Caco-2 (cell line): ENCODE measurements at places on chromosomes 2 and 18. TPM values are rescaled to one million over a fixed set of nuclear protein-coding genes. Genes with fewer than 3 reads are reported as not detected.

Gene ACKR3
- total RNA-seq = 3.2 and 3.9 TPM in 2 replicates

Gene FAM228A
- total RNA-seq = not detected in 2 replicates

Gene ASXL3
- 1.2 and 1.6 TPM in 2 replicates for total RNA-seq

Gene ST3GAL5
- total RNA-seq = 3.4 and 4.1 TPM in 2 replicates

Gene RESP18
- total RNA-seq = not detected in 2 replicates

Gene IL1B
- total RNA-seq = 0.18 TPM in 1 of 2 replicates, not detected in the other

Gene DNAH6
- total RNA-seq = 0.32 and 0.70 TPM in 2 replicates

Gene VWA3B
- total RNA-seq = not detected in 2 replicates
